ENCODE measurements at places on chromosomes 7 and 10. TPM values are rescaled to one million over a fixed set of nuclear protein-coding genes. Genes with fewer than 3 reads are reported as not detected.

The HECW1 gene
- 0.11 TPM for polyA plus RNA-seq

The ZNF3 gene
- 13.4 TPM for polyA plus RNA-seq

The UTF1 gene
- not detected for polyA plus RNA-seq

The DOCK1 gene
- polyA plus RNA-seq, result not detected

The CCDC146 gene
- polyA plus RNA-seq, result 3.2 TPM

The USP6NL gene
- 0.46 TPM for polyA plus RNA-seq
